ENCODE measurements at places on chromosomes 1 and 21. TPM values are rescaled to one million over a fixed set of nuclear protein-coding genes. Genes with fewer than 3 reads are reported as not detected.

Gene SPRR2E
- polyA plus RNA-seq: not detected

GRCh38 chr1:59332983-59333382 lies 36.1 kb downstream of the FGGY start:
- DNase-seq: no peak

DNA sequence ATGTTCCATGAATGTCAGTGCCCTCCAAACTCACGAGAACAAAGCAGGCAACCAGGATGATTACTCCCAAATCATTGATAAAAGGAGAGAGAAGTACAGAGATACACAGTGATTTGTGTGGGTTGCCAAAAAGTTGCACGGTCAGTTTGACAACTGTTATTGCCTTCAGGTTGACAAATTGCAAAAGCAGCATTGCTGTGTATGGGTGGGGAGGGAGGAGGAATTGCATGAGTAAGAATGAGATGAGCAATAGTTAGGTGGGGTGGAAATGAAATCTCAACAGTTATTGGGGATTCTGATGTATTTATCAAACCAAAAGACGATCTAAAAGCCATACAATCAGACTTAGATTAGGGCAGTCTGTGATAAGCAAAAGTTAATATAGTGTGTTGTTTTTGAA lies 93.7 kb downstream of the NTMT2 start:
- no peak for DNase-seq

Gene PBX1
- polyA plus RNA-seq: 139 TPM

DNA sequence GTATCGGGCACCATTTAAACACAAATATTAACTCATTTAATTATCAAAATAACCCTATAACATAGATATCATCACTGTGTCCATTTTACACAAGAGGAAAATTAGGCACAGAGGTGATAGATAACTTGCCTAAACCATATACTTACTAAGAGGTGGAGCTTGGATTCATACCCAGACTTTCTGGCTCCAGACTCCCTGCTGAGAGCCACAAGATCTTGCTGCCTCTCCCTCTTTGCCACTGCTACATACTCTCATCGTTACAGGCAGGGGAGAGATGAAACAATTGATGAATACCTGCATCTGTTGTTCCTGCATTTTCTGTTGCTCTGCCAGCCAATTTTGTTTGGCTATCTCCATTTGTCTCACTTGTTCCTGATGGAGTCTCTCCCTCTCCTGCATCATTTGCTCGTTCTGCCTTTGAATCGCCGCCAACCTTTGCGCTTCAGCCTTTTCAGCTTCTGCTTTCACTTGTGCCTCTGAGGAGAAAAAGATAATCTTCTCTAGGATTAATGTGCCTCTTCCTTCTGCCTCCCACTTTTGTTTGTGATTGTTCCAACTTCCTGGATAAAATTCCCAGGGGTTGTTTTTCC lies 10.6 kb downstream of the GBP5 start:
- DNase-seq: no peak

DNA sequence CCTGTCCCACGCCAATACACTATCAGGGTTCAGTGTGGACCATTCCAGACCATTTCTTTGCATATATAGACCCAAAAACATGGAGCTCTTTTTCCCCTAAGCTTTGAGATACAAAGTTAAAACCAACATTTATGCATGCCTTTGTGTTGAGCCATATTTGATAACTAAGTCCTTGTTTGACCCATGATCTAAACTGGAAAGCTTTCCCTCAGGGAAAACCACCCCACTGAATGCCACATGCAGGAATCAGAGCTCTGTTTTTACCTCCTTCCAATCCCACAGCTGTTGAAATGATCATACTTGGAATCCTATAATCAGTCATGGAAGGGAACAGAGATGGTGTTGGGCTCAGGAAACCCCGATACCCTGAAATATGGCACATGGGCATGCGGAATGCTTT lies 14.8 kb upstream of the SLC45A1 start:
- no peak for DNase-seq

Gene KPRP
- polyA plus RNA-seq: not detected

Gene HES2
- 0.40 TPM for polyA plus RNA-seq

DNA sequence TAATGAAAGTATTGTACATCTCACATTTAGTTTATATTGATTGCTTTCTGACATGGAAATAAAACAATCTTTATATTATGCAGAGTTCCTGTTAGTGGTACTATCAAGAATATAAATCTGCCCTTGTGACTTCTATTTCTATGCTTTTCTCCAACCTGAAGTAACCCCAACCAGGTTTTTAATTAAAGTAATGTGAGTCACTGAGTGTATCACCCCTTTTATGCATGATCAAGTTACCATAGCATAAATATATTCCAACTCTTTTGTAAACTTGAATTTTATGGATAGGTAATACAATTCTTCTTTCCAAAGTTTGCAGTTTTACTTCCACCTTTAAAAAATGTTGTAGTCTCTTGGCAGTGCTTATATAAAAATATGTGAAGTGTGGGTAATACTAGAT lies 532.3 kb downstream of the USP25 start:
- DNase-seq: no peak

- DNase-seq: no peak
Observed at GRCh38 chr1:31783846-31784245, 19.7 kb upstream of the ADGRB2 start.

Gene HORMAD1
- polyA plus RNA-seq: not detected

DNA sequence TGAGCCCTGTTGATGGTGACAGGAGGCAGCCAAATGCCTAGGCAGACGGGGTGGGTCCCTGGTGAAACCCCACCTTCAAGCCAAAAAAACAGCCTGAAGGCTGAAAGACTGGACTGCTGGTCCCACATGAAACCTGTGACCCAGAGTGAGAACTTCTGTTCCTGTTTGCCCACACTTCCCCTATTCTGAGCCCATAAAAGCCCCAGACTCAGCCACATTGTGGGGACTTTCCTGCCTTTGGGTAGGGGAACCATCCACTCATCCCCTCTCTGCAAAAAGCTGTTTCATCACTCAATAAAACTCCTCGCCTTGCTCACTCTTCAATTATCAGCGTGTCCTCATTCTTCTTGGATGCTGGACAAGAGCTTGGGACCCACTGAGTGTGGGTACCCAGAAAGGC lies 25.2 kb downstream of the HTR6 start:
- no peak for DNase-seq

DNA sequence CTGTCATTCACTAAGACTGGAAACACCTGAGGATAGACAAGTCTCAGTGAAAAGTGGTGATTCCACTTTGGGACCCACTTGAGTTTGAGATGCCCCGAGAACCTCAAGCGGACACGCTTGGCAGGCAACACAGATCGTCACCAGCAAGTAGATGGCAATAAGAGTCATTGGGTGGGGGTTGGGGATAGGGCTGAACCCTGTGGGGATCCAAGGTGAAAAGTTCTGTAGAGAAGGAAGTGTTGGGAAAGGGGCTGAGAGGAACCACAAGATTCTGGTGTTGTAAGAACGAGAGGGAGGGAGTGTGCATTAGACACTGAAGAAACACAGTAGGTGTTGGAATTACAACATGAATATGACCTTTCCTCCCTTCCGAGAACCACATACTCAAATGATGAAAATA lies 45.4 kb upstream of the TDRD10 start:
- DNase-seq: no peak

DNA sequence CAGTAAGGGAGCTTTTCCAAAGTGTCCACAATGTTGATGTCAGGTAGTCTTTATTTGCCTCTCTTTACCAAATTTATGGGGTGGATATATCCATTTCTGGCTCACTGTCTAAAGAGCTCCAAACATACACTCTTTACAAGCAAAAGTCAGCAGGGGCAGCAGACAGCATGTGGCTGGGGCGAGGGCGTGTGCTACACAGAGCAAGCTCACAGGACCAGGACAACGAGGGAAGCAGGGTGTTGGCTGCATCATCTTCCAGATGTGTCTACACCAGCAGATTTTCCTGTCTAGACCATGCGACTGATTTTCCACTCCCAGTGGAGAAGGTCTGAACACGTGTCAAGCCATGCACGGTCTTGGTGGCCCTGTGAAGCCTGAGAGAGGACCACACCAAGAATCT lies 123.8 kb downstream of the TRABD2B start:
- DNase-seq: no peak

Gene TSPAN1
- polyA plus RNA-seq: 64.2 TPM

Gene PPM1J
- polyA plus RNA-seq: 1.3 TPM

DNA sequence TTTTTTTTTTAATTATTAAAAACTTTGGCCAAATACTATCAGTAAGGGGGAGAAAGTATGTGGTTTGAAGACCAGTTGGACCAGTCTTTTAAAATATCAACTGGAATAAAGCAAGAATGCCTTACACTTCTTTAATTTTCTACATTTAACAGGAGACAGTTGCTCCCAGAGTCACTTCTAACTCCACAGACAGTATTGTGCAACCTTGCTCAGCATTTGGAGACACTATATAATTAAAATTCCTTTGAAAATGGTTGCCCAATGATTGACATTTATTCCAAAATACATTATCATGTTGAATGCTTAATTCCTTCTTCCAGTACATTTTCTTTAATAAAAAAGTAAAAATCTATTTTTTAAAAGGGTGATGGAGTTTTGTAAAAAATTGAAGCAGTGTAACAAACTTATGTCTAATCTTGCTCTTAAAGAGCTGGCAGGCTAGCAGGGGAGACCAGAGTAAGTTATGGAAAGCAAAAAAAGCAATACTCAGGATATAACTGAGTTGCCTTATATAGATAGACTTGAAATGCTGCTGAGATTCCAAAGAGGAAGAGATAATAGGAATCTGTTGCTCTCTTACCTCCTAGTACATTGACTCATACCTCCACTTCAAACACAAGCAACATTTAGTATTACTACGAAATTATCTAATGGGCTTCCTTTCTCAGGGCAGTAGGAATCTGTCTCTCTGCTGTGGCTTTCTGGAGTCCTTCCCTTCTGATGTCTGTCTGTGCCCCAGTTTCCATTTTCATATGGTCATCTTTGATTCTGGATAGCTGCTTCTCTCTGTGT lies 69.7 kb upstream of the RGL1 start:
- DNase-seq: no peak

DNA sequence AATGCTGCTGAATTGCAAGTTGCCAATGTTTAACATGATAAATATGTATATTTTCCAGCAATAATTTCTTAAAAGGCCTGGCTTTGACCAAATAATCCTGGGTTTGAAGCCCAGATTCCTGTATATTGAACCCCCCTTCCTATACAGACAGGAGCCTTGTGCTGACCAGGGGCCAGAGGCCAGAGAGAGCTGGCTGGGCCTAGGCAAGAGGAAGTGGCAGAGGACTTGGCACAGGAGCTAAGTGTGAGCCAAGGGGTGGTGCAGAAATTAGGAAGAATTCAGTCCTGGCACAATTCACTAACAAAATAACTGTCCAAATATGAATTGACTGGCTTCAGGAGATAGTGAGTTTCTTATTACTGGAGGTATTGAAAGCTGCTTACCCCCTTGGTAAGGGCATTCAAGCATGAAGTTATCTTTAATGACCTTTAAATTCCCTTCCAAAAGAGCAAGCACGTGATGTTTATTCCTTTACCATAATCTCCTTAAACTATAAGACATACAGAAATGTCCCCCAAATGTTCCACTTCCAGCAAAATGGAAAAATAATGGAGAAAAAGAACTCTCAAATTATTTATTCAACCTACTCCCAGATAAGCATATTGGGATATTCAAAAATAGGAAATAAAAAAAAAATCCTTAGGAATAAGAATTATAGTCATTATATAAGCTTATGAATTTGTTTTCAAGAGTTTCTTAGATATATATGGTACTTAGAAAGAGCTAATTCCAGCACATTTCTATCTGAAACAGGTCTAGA lies 26.6 kb downstream of the NIBAN1 start:
- no peak for DNase-seq

- DNase-seq: no peak
Observed at GRCh38 chr1:223748405-223748772, 36.0 kb downstream of the CAPN2 start.

DNA sequence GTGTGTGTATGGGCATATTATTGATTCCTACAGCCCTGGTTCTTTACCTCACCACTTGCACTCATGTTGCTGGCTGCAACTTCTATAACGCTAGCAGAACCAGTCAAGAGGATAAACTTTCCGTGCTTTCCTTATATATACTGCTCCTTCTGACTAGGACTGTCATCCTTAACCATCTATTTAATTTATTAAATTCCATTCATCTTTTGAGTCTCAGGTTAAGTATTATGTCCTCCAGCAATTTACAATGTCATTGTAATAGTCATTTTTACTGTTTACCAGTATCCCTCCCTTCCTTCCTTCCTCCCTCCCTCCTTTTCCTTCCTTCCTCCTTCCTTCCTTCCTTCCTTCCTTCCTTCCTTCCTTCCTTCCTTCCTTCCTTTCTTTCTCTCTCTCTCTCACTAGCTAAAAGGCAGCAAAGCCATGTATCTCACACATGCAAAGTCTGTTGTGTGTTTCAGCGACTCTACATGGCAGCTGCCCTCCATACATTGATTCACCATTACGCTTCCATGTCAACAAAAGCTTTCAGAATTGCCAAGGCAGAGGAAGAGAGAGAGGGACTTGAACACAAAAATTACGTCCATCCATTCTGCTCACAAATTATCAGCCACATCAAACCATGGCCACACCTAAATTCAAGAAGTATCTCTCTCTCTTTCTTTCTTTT lies 73.8 kb downstream of the ZNF326 start:
- DNase-seq: no peak

Gene INSRR
- 3.0 TPM for polyA plus RNA-seq

- DNase-seq: no peak
Observed at GRCh38 chr1:38746941-38747600, 112.5 kb downstream of the RRAGC start.

Gene AMY1B
- polyA plus RNA-seq: 0.38 TPM

Gene LIN28A
- polyA plus RNA-seq: 0.12 TPM

- DNase-seq: no peak
Observed at GRCh38 chr1:156590326-156591180, 1.0 kb upstream of the NAXE start.

DNA sequence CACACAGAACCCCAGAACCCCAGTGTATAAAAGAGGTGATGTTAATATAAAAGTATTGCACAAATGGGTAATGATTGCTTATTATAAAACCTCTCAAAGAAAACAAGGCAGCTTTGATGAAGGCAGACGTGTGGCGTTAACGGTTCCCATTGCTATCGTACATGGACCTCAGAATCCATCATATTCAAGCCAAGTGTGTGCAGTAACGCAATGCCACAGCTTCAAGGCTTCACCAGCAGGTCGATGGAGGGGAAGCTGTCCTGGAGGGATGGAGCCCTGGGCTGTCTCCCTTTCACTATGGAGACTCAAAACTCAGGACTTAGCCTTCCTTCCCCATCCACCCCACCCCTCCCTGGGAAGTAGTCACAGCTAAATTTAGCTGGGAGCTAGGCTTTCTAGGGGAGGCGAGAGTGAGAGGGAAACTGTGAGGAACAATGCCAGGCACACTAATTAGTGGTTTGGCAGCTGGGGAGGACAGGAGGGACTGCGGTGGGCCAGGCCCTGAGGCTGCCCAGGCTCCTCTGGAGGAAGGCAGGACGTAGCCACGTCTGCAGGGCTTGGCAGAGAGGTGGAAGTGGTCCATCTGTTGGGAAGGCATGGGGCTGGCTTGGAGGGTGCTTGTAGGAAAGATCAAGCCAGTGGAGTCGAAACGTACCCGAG lies 121.2 kb downstream of the HMGB4 start:
- no peak for DNase-seq

Gene CELA2A
- 0.14 TPM for polyA plus RNA-seq

Gene SYT11
- 17.4 TPM for polyA plus RNA-seq
